Omental fat pad (tissue), 4 donors: ENCODE measurements at places on chromosomes 11 and 22.

DNA sequence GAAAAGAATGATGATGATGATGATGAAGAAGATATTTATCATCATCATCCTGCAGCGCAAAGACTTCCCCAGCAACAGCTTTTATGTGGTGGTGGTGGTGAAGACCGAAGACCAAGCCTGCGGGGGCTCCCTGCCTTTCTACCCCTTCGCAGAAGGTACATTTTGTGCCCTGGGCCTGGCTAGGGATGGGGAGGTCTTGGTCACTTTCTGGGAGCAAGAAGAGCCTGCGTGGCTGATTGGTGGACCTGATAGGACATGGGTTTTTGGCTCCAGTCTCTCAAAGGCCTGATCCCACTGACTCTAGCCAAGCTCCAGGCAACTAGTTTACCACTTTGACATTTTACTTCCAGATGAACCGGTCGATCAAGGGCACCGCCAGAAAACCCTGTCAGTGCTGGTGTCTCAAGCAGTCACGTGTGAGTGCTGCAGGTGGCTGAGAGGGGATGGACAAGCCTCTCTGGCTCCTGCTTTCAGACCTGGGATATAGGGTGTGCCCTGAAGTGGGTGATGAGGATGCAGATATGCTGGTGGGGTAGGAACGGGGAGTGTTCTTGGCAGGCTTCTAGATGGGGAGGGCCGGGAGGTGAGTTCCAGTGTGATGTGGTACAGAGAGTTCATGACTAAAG, 5.3 kb downstream of the SIDT2 start:
- DNase-seq, result peak; percentile 6

DNA sequence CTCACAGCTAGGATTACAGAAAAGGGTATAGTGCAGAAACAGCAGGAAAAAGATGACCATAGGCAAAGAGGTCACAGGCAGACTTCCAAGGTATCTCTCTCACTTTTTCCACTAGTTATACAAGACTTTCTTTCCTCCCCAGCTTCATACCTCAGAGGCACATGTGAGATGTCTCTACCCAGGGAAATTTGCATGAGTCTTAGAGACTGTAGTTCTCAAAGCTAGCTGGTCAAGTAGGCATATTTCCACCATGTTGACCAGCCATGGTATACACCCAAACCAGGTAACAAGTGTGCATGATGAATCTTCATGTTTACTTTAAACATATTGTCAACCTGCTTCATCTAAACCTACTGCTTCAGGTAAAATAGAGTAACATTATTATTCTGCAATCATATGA, 27.9 kb downstream of the PRMT3 start:
- DNase-seq, result no peak

- DNase-seq, result no peak
Observed at GRCh38 chr11:61472868-61473267, 35.7 kb upstream of the LRRC10B start.

DNA sequence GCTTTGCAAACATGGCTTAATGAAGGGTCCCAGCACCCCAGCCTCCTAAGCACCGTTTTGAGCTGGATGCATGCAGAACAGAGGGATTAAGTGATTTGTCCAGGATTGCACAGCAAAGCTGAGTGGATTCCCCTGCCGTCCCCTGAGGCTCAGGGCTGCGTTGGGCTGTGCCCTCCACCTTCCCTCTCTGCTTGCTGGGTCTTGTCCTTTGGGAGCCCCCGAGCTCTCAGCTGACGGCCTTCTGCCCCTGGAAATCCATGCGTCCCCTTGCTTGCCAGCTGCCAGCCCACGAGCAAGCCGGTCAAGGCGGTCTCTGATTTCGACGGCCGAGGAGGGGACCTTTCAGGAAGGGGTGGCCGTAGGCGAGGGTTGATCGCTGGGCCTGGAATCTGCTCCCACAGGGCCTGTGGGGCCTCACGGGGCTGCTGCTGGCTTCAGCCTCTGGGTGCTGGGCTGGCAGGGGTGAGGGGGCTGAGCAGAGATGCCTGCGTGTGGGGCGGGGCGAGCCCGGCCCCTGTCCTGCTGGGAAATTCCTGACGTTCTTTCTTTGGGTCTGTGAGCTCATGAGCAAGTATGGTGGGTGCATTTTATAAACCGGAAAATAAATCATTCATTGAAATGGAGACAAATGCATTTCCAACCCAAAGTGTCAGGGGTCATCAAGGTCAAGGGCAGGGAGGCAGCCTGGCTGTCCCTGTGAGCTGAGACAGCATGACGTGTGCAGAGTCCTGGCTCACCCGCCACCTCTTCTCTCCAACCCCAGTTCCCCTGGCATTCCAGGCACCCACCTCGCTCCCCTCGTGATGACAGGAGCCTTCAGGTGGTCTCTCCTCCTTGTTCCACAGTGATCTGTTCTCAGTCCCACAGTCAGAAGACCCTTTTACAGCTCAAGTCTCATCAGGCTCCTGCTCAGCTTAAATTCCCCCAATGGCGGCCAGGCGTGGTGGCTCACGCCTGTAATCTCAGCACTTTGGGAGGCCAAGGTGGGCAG, 28.1 kb downstream of the FGF4 start:
- DNase-seq, result no peak

GRCh38 chr11:134939031-134939430, 527.0 kb upstream of the B3GAT1 start:
- no peak for DNase-seq

- DNase-seq, result no peak
Observed at GRCh38 chr11:36228689-36229088, 60.5 kb downstream of the COMMD9 start.

- DNase-seq, result peak; percentile 41
Observed at GRCh38 chr22:44026630-44027511, 2.8 kb downstream of the PARVB start.

GRCh38 chr11:125464270-125464662, 31.8 kb downstream of the FEZ1 start:
- no peak for DNase-seq

DNA sequence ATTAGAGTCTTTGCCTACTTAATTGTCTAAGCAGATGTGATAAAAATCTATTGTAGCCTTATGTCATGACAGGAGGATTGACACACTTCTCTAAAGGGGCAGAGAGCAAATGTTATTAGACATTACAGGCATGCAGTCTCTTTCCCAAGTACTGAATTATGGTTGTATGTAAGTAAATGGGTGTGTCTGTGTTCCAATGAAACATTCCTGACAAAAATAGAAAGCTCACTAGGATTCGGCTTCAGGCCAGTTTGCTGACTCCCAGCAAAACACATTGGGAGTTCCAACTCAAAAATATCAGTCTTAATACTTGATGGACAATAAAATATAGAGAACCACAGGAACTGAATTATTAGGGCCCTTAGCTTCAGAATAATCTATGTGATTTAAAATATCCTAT, 1480.4 kb downstream of the FAM181B start:
- no peak for DNase-seq

GRCh38 chr11:68332186-68332585, 19.8 kb downstream of the LRP5 start:
- no peak for DNase-seq

DNA sequence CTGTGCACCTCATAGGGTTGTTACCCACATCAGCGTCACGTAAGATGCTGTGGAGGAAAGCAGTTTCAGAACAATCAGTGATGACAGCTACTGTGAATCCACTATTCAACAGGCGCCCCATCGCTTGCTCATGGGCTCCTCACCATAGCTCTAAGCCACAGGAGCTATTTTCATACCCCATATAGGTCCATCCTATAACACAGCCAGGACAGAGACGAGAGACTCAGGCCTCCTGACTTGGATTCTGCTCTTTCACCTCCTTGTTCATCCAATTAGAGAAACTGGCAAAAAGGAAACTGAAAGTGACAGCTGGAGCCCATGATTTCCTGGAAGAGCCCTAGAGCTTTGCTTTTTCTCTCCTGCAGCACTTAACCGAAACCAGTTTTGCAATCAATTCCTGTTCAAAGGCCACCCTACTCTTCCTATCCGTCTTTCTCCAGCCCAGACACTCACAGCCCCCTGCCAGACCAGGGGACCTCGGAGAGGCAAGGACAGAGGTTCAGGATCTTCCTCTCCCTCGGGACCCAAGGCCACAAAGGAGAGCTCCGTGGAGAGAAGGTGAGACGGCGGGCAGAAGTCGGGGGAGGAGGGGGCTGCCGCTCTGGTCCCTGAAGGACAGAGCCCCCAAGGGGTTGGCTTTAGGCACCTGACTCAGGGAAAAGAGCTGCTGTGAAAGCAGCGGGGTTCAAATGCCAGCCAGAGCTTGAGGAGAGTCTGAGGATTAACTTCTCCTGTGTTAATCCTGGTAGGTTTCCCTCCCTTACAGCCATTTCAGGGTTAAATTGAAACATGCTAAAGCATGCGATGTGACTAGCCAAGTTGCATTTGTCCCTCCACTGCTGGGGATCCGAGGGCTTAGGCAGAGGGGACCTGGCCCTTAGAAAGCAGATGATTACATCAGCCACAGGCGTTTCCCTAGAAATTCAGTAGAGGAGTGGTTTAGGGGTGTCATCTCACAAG, at the start of gene APOL6:
TSS of gene APOL6 (plus strand) at position 381 of the 960 bp plus-strand sequence. CDS start 7,980 bp downstream, outside the sequence.
- no peak for DNase-seq

DNA sequence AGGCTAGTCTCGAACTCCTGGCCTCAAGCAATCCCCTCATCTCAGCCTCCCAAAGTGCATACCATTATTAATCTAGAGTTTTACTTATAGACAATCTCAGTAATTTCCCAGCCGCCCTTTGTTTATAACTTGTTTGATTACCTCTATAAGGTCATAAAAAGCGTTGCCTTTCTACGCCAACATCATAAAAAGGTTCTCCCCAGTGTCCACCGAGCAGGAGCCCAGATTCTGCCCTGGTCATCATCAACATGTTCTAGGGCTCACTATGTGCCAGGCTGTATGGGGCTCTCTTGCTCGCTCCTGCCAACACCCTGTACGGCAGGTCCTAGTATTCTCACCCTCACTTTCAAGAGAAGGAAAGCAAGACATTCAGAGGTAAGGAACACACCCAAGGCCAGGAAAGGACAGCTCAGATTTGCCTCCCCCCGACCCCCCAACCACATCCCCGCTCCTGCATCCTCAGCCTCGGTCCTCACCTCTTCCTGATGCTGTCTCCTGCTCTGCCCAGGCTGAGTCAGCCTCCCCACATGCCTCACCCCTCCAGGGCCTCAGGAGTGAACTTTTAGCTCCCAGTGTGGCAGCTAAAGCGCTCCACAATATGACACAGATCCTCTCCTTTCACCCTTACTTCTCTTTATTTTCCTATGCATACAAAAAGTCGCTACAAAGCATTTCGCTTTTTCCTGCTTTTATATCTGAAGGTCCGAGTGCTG, 14.3 kb downstream of the ARFGAP3 start:
- DNase-seq, result no peak

DNA sequence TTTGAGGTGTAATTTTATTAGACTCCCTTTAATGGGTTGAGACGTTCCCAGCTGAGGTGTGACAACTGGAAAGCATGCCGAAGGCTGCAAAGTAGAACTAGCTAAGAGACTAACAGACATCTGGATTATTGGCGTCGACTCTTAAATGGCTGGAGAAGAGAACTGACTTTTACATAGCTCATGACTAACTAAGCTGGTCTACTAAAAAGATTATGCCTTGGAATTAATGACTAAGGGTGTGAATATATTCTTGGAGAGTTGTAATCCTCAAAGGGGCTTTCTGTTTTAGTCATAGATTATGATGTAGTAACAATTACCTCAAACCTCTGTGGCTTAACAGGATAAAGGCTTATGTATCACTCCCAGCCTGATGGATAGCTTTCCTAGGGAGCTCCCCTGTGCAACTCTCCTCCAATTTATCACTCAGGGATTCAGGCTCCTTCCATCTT, 39.5 kb upstream of the SLC5A12 start:
- no peak for DNase-seq

DNA sequence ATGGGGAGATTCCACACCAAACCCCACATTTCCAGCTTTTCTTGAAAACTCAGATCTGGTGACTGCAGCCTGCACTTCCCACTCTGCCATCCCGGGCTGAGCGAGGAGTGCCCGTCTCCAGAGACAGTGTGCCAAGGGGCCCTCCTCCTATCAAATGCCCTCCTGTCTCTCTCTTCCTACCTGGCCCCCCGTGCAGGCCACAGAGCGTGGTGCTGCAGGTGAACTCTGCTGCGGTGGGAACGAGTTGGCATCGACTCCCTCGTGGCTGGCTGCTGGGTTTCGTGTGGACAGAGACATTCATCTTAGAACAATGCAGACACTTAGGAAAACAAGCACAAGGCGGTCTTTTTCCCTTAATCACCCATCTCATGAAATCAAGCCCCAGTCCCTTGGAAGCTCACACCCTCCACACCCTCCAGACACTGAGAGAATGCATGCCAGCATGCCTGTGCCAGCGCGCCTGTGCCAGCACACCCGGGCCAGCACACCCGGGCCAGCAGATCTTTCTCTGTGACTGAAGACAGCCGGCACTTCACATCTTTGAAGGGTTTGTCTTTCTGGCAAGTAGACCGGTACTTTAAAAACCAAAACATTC, 65.0 kb downstream of the PARVB start:
- DNase-seq, result no peak

- DNase-seq, result no peak
Observed at GRCh38 chr11:96293109-96293508, 49.9 kb downstream of the MAML2 start.
